ENCODE measurements at places on chromosomes 1 and 21. TPM values are rescaled to one million over a fixed set of nuclear protein-coding genes. Genes with fewer than 3 reads are reported as not detected.
A peak's percentile ranks its signal among the peaks of the same experiment; 100 is the strongest.

The S100A9 gene
- total RNA-seq, result 308 TPM

The S100A1 gene
- total RNA-seq, result 7.5 TPM

The DCST1 gene
- not detected for total RNA-seq

The MYBPH gene
- not detected for total RNA-seq

The HSPB7 gene
- 44.4 TPM for total RNA-seq

The CYP4X1 gene
- 0.81 TPM for total RNA-seq

The FCGR3A gene
- total RNA-seq, result 19.3 TPM

The NFIA gene
- 79.7 TPM for total RNA-seq

The LCE1B gene
- total RNA-seq, result not detected

The OR2T11 gene
- not detected for total RNA-seq

The FAM177B gene
- total RNA-seq, result not detected

The CDC14A gene
- 11.8 TPM for total RNA-seq

The ADCY10 gene
- 0.33 TPM for total RNA-seq

The B3GALT2 gene
- 4.9 TPM for total RNA-seq

The PCSK9 gene
- not detected for total RNA-seq

The NUAK2 gene
- total RNA-seq, result 1.5 TPM

The GJB3 gene
- total RNA-seq, result not detected

DNA sequence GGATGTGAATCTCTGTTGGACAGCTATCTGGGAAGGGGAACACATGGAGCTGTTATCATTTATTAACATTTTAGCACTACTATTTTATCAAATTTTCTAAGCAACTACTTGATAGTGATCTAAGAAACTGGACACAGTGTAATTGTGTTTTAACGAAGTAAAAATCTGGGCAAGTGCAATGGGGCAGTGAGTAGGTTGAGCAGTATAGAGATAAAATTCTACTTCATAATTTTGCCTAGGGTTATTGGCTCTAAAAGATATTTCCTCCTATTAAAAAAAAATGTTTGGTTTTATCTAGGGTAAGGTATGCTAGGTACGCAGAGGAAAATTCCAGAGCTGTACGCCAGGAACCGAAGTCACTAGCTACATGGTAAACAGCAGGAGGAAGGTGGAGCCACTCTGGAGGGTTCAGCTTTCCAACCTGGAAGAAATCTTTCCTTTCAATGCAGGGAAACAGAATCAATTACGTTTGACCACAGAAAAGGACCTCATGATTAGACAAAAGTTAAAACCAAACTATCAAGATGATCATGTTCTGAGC is 43.3 kb downstream of the BCAR3 start:
- no peaks in the 10 kb centered on the region for H3K36me3 ChIP-seq
- H3K27me3 ChIP-seq, result no peaks in the 10 kb centered on the region
- H3K4me3 ChIP-seq, result no peak overlapping the region
- H3K27ac ChIP-seq, result peak overlapping the region; percentile 30

DNA sequence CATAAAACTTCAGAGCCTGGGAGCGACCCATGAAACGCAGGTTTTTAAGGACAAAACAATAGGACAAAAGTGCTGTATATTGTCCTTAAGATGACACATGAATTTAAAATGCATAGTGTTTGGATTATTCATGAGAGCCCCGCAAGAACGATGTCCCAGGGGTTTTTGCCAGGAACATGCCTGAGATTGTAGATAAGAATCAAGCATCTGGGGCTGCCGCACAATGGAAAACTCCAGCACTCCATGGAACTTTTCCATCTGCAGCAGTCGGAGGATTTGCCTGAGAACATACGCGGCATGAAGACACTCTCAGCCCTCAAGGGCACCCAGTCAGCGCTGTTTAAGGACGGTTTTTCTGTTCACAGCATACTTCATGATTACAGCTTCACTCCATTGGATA is 5.3 kb upstream of the ERG start:
- H3K27me3 ChIP-seq, result no peaks in the 10 kb centered on the region
- peak overlapping the region; percentile 43 for H3K27ac ChIP-seq
- no peak overlapping the region for H3K4me3 ChIP-seq
- no peak for DNase-seq
- H3K36me3 ChIP-seq, result no peaks in the 10 kb centered on the region

GRCh38 chr1:14924455-14925331 is 228.9 kb upstream of the TMEM51 start:
- no peaks in the 10 kb centered on the region for H3K36me3 ChIP-seq
- peak overlapping the region; percentile 60 for H3K4me3 ChIP-seq
- H3K4me1 ChIP-seq, result no peaks in the 10 kb centered on the region
- H3K27me3 ChIP-seq, result no peaks in the 10 kb centered on the region
- H3K27ac ChIP-seq, result peak overlapping the region; percentile 44
- DNase-seq, result no peak

GRCh38 chr1:232911027-232911599 is 39.3 kb upstream of the NTPCR start:
- H3K4me3 ChIP-seq, result no peak overlapping the region
- H3K27ac ChIP-seq, result no peak overlapping the region
- DNase-seq, result no peak
- no peaks in the 10 kb centered on the region for H3K36me3 ChIP-seq
- H3K27me3 ChIP-seq, result no peaks in the 10 kb centered on the region

DNA sequence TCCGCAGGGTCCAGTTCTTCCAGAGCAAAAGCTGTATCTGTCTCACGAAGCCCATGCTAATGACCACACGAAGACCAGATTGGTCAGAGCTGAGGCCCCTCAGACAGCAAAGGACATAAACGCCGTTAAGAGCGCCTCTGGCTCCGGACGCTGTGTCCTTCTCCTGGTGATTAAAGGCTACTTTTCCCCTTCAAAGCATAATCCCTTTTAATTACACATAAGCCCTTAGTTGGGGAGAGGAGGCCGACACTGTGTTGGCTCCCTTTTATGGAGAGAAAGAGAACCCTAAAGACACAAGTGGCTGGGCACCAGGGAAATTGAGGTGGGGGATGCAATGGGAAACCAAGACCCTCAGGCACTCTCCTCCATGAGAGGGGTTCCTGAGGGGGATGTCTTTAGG is at the start of gene ABCA4:
Gene ABCA4 (minus strand): TSS at position 158 of the 400 bp plus-strand sequence. CDS start 103 bp downstream, at position 55.
- H3K27me3 ChIP-seq, result no peaks in the 10 kb centered on the region
- DNase-seq, result no peak
- H3K36me3 ChIP-seq, result no peaks in the 10 kb centered on the region
- H3K4me3 ChIP-seq, result no peak within 1 kb of the TSS

GRCh38 chr1:175225805-175226129 is 33.2 kb upstream of the KIAA0040 start:
- no peaks in the 10 kb centered on the region for H3K27me3 ChIP-seq
- no peaks in the 10 kb centered on the region for H3K36me3 ChIP-seq
- H3K4me1 ChIP-seq, result no peaks in the 10 kb centered on the region

GRCh38 chr1:39625462-39626273 is 13.8 kb downstream of the HEYL start:
- peak; percentile 95 for DNase-seq
- H3K4me1 ChIP-seq, result no peaks in the 10 kb centered on the region
- peak overlapping the region; percentile 55 for H3K27ac ChIP-seq
- H3K36me3 ChIP-seq, result no peaks in the 10 kb centered on the region
- no peaks in the 10 kb centered on the region for H3K27me3 ChIP-seq

DNA sequence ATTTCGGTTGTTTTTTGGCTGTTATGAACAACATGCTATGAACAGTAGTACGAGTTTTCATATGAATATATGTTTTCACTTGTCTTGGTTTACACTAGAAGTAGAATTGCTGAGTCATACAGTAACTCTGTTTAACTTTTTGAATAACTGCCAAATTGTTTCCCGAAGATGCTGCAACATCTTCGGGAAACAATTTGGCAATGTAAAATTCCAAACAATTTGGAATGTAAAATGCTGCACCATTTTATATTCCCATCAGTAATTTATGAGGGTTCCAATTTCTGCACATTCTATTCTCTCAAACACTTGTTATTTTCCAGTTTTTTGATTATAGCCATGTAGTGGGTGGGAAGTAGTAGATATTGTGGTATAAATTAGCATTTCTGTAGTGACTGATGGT is 11.6 kb downstream of the PCBP3 start:
- no peaks in the 10 kb centered on the region for H3K36me3 ChIP-seq
- H3K4me3 ChIP-seq, result no peak overlapping the region
- no peak for DNase-seq
- H3K27me3 ChIP-seq, result no peaks in the 10 kb centered on the region
- peaks cover 12% of the 10 kb centered on the region for H3K4me1 ChIP-seq

DNA sequence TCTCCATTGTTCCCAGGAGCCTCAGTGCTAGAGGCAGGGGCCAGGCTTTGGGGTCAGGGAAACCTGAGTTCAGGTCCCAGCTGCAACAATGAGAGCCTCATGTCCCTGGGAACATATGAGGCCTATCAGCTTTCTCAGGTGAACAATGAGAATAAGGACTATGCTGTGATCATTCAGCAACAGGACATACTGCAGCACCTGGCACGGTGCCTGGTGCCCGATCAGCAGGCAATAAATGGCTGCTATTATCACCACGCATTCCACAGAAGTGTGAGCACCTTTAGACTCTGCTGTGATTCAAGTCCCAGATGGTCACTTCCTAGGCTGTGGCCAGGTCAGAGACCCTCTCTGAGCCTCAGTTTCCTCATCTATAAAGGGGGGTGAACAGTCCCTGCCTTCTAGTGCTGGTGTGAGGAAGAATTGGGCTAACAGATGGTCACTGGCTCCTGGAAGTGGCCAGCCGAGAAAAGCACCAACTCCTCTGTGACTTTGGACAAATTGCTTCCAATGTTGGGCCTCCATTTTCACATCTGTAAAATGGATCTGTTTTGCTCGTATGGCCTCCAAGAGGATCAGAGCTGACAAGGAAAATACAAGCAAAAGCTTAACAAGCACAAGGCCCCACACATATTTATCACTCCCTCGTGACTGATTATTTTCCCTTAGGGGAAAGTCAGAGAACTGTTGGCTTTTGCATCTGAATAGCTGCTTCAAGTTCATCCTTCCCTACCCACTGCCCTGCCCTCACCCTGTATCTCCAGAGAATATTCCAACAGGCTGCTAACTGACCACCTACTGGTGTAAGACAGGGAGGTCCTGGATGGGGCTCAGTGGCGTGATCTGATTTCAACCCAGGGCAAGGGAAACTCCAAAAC is 1.1 kb downstream of the SLC5A9 start:
- no peaks in the 10 kb centered on the region for H3K4me1 ChIP-seq
- no peak for DNase-seq
- no peaks in the 10 kb centered on the region for H3K27me3 ChIP-seq
- H3K36me3 ChIP-seq, result no peaks in the 10 kb centered on the region
- H3K4me3 ChIP-seq, result no peak overlapping the region
